ACHN (cell line): ENCODE measurements at places on chromosomes 1 and 21.

GRCh38 chr1:3912809-3913685 lies 13.0 kb upstream of the C1orf174 start:
- DNase-seq, result no peak

GRCh38 chr1:183138301-183138700 lies 47.8 kb upstream of the LAMC2 start:
- no peak for DNase-seq

DNA sequence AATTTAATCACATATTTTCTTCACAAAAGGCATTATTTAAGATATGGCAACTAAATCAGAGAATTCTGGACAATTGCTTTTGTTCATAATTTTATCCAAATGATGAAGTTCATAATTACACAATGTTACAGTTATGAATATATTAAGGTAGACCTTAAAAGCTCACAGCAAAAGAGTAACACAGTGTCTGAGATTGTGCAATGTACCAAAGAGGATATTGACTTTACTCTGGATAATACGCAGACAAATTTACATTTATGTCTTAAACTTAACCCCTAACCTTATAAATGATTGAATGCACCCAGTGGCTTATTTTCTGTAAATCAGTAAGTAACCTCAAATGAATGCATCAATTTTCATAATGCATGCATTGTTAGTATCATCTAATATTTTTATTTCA lies 216.2 kb upstream of the SAMSN1 start:
- no peak for DNase-seq

- DNase-seq, result no peak
These were observed 904 bp downstream of the GJB3 start for GRCh38 chr1:34781844-34782391.

DNA sequence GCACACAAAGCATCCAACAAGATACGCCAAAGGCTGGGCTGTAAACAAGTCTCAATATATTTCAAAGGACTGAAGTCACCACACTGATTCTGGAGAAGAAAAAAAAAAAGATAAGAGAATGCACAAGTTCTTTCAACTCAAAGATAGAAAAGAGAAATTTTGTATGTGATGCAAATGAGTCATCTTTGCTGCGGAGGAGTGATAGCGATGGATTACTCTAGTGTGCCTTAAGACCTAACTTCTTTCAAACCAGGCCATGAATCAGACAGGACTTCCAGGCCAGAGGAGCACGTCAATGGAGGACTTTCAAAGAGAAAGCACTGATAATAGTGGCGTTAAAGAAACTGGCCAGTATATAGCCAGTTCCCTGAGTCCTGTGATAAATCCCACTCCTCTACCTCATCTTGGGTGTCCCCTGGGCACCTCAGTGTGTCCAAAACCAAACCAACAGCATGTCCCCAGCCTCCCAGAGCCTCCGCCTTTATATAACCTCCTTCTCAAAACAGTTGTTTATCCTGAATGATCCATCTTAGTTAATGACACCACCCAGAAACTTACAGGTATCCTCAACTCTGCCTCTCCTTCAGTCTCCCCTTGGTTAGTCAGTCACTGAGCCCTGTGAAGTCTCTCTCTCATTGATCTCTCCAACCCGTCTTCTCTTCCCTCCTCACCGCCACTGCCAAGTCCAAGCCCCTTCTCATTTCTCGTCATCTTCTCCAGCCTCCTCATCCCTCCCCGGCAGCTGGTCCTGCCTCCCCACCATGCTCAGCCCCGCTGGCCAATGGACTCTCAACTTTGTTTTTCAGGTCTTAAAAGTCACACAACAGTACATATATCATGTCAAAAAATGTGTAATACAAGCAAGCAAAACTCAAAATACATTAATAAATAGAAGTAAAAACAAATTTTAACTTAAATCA lies 47.2 kb upstream of the IFFO2 start:
- no peak for DNase-seq

DNA sequence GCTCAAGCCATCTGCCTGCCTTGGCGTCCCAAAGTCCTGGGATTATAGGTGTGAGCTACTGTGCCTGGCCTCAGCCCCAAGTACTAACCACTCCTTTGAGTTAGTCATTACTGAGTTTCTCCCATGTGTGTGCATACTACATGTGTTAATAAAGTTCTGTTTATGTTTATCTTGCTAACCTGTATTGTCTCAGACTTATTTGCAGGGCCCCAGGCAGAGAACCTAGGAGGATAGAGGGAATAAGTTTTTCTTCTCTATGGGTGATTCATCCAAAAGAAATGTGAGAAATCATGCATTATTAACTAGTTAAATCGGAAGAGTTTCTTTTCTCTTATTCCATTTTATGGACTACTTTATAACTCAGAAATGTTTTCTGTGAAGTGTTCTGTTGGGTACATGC lies 203.9 kb upstream of the CACYBP start:
- DNase-seq, result peak; percentile 65

DNA sequence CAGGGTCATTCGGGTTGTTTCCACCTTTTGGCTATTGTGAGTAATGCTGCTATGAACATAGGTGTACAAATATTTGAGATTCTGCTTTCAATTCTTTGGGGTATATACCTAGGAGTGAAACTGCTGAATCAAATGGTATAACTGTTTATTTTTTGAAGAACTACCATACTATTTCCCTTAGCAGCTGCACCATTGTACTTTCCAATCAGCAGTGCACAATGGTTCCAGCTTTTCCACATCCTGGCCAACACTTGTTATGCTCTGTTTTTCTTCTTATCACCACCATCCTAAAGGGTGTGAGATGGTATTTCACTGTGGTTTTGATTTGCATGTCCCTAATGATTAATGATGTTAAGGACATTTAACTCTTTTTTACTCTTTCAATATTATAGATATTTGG lies 3.6 kb upstream of the ABCA4 start:
- no peak for DNase-seq

GRCh38 chr1:197904126-197904787 lies 1.8 kb downstream of the C1orf53 start:
- no peak for DNase-seq

GRCh38 chr1:1875932-1876331 lies 15.0 kb downstream of the GNB1 start:
- DNase-seq, result no peak

DNA sequence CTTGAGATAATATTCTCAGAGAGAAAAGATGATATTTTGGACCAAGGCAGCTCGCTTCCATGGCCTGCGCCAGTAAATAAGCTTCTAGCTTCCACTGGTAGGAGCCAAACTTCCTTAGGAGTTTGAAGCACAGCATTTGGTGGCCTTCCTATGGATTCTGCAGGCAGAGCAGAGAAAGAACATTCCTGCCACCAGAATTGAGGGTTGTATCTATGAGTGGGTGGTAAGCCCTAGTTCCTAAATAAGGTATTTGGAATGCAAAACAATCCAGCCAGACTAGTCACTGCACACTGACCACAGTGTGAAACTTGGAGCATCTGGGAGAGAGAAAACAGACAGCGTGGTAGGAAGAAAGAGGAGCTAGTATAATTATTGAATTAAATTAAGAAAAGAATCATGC lies 54.1 kb upstream of the BCAR3 start:
- peak; percentile 68 for DNase-seq

- no peak for DNase-seq
These were observed 51.1 kb downstream of the CD247 start for GRCh38 chr1:167467126-167467710.

DNA sequence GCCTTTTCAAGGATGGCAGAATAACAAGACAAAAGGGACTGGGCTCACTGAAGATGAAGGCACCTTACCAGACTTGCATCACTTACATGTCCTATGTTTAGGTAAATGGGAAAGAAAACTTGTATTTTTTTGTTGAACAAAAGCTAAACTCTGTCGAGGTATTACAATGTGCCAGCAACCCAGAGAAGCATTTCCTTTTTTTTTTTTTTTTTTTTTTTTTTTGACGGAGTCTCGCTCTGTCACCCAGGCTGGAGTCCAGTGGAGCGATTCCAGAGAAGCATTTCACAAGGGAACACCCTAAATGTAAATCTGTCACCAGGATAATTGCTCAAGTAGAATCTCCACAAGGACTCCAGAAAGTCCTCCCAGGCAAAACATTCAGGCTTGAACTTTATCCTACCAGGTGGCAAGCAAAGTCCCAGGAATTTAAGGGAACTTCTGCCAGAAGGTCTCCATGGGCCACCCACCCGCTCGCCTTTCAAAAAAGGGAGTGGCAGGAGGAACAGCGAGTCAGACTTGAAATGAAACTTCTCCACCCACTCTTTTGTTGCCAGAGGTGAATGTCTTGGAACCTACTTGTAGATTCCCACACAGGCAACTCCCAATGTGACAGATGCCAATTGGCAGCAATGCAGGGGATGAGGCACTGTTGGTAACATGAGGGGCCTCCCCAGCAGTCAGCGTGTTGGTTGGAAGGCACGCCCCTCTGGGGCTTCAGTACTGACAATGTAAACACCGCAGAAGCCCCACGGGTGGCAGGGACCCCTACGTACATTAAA lies 125.0 kb downstream of the TIAM1 start:
- no peak for DNase-seq

DNA sequence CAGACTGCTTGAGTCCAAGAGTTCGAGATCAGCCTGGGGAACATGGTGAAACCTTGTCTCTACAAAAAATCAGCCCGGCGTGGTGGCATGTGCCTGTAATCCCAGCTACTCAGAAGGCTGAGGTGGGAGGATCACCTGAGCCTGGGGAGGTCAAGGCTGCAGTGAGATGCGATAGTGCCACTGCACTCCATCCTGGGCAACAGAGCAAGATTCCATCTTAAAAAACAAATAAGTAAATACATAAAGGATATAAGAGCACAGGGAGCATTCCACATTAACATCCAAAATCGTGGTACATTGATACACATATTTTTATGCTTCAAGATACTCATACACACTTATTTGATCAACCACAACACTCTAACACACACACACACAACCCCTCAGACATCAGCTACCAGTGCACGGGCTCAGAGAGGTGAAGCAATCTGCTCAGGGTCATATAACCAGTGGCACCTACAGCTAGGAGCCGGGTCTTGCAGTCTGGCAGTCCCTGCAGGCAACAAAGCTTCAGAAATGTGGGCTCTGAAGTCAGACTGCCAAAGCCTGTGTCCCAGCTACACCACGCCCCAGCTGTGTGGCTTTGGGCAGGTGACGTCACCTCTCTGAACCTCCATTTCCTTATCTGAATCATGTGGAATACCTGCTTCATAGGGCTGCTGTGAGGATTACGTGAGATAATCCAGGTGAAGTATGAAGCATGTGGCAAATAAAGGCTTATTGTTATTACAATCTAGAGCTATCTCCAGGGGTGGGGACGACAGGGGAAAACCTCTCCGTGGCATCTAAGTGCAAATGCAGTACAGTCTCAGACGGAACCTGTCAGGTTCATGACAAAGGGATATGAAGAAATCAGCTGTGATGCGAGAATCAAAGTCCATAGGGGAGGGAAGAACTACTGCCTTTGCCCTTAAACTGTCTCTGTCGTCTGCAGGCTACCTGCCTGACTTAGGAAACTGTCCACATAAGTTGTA lies 4.8 kb upstream of the CRYBG2 start:
- DNase-seq, result no peak

- peak; percentile 83 for DNase-seq
These were observed 20.6 kb downstream of the ETNK2 start for GRCh38 chr1:204130981-204131892.

DNA sequence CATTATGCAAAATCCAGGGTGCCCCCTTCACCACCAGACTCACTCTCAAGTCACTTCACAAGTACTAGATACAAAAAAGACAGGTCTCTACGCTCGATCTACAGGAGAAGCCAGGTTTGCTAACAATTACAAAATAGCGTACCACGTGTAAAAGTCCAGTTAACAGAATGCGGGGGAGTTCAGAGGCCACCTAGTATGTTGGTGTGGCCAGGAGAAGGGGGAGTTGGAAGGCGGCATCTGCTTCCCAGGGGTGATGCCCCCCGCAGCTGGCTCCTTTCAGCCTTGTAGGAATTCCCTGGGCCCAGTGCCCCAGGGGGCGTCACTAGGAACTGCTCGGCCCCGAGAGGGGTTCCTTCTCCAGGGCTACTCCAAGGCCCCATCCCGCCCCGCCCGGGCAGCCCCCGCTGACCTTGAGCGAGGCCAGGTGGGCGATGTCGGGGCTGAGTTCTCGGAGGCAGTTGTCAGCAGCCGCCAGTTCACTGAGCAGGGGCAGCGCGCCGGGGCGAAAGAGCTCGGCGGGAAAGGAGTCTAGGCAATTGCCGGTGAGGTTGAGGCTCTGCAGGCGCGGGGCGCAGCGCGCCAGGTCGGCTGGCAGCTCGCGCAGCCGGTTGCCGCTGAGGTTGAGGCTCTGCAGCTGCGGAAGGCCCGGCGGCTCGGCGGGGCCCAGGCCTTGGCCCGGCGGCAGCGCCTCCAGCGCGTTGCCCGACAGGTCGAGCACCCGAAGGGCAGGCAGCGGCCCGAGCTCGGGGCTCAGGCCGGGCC lies 664 bp downstream of the LRRC47 start:
- DNase-seq, result no peak

DNA sequence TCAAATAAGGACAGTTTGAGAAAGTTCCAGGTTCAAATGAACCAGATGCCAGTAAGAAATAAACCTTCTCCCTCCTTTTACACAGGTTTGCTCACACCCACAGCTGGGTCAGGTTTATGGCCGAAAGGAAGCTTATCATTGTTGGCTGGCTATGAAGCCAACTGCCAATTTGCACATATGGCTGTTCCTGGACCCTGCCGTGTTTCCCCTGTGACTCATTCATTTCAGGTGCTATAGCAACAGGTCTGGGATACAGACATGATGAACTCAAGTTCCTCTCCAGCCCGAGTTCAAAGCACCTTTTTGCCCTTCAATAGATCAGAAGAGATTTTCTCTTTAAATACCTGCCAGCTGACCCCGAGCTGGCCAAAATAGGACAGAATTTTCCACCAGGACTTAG lies 134.4 kb upstream of the SMYD2 start:
- DNase-seq, result no peak

- no peak for DNase-seq
These were observed 26.9 kb upstream of the RCC2 start for GRCh38 chr1:17466359-17466758.

GRCh38 chr1:5720936-5721335 lies 271.3 kb downstream of the NPHP4 start:
- DNase-seq, result no peak

- no peak for DNase-seq
These were observed 41.4 kb downstream of the KCNK1 start for GRCh38 chr1:233655301-233655740.

DNA sequence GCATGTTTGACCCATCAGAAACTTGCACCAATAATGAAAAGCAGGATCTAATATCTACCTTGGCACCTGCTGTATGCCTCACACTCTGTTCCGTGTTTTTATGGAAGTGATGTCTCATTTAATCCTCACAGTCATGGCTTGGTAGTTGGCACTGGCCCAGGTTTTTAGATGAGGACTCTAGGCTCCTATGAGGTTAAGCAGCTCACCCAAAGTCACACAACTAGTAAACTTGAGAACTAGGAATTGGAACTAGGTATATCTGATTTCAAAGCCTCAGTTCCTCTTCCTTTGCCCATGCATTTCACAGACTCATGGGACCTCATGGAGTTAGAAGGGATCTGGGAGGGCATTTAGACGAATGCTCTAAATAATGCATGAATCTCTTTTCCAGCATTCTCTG lies 21.3 kb upstream of the TARBP1 start:
- DNase-seq, result no peak

- DNase-seq, result peak; percentile 51
These were observed 1004.0 kb downstream of the KCNT2 start for GRCh38 chr1:195604287-195604686.
